DND-41 (cell line): ENCODE measurements at places on chromosomes 12 and 14.

DNA sequence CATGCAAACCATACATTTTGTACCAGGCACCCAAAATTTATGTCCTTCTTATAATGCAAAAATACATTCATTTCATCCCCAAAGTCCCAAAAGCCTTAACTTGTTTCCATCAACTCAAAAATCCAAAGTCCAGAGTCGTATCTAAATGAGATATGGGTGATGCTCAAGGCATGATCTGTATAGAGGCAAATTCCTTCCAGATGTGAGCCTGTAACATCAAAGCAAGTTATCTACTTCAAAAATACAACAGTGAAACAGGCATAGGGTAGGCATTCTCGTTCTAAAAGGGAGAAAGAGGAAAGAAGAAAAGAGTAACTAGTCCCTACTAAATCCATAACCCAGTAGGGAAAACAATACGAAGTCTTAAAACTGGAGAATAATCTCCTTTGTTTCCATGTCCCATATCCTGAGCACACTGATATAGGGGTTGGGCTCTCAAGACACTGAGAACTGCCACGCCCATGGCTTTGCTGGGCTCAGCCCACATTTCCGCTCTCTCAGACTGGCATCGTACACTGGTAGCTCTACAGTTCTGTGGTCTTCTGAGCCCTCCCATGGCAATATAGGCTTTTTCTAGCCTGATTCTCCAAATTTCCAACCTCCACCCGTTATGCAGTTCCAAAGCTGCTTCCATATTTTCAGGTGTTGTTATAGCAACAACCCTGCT lies 232.8 kb downstream of the TMTC2 start:
- no peak for DNase-seq

GRCh38 chr12:94074980-94075629 lies 73.3 kb upstream of the PLXNC1 start:
- peak; percentile 29 for DNase-seq

DNA sequence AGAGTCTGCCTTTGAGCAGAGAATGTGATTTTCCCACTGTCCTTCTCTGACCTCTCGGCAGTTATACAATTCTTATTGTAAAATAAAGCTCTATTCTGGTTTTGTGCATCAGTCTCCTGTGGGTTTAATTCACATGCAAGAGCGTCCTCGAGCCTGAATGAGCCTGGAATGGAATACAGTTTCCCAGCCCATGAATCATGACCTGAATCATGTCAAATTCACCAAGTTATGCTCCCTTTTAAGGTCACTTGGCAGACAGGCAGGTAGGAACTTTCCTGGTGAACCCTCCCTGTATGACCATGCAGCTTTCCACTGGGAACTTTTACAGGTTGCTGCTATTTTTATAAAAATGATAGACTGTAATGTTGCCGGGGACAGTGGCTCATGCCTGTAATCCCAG lies 41.7 kb downstream of the BICD1 start:
- no peak for DNase-seq

DNA sequence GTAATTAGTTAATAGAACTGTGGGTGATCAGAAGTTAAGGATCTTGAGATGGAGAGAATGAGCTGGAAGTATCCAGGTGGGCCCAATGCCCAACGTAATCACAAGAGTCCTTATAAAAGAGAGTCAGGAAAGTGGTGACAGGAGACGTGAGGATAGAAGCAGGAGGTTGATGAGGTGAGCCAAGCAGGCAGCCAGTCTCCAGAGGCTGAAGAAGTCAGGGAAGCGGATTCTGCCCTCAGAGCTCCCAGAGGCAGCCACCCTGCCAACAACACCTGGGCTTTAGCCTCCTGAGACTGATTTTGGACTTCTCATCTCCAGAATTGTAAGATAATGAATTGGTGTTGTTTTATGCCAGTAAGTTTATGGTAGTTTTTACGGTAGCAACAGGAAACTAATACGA lies 10.1 kb upstream of the SAV1 start:
- no peak for DNase-seq

- no peak for DNase-seq
Measured at GRCh38 chr12:96302687-96303310, 97.4 kb downstream of the CDK17 start.

DNA sequence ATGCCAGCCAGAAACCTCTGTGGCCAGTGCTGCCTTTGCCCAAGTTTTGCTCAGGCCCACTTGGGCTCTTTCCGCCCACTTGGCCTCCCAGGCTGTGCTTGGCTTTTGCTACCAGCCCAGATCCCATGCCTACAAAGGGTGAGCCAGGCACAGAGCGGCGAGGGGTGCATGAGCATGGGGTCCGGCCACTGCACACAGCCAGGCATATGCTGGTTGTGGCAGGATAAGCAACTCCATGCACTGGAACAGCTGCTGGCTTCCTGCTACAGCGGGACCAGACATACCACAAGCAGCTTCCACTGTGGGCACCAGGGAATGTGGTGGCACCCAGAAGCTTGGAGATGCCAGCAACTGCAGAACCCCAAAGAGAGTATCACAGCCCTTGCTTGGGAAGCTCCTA lies 45.7 kb upstream of the PRPF39 start:
- DNase-seq, result no peak
